ENCODE measurements at places on chromosomes 1 and 21. TPM values are rescaled to one million over a fixed set of nuclear protein-coding genes. Genes with fewer than 3 reads are reported as not detected.

Gene CR1L
- total RNA-seq, result 2.6 TPM

Gene GABPA
- 26.1 TPM for total RNA-seq

Gene KRTAP21-2
- total RNA-seq, result not detected

Gene S100A1
- total RNA-seq, result 0.52 TPM

Gene IL24
- total RNA-seq, result not detected

Gene ETNK2
- total RNA-seq, result 6.8 TPM

Gene LCE1A
- not detected for total RNA-seq

Gene OR2L2
- total RNA-seq, result not detected

Gene FAM78B
- 1.0 TPM for total RNA-seq

Gene FAM72C
- not detected for total RNA-seq

Gene ARHGAP29
- total RNA-seq, result 39.1 TPM

Gene MAP1LC3C
- 5.7 TPM for total RNA-seq

Gene PLXNA2
- total RNA-seq, result 14.1 TPM

Gene PLD5
- 0.52 TPM for total RNA-seq

Gene RXFP4
- total RNA-seq, result not detected

Gene ARHGAP30
- total RNA-seq, result 4.2 TPM

Gene NPL
- total RNA-seq, result 47.5 TPM

Gene IGSF5
- 0.52 TPM for total RNA-seq

Gene KRTAP10-4
- total RNA-seq, result not detected

Gene RNF223
- not detected for total RNA-seq

Gene PLA2G5
- 0.52 TPM for total RNA-seq

Gene GJA8
- total RNA-seq, result not detected

Gene AGBL4
- total RNA-seq, result under 0.01 TPM

Gene CLCA4
- not detected for total RNA-seq

Gene CACNA1S
- total RNA-seq, result 43.3 TPM

Gene DYNLT4
- total RNA-seq, result not detected

Gene KRTAP19-1
- total RNA-seq, result not detected

Gene CFHR2
- not detected for total RNA-seq

Gene GPR3
- total RNA-seq, result under 0.01 TPM

Gene C1orf94
- not detected for total RNA-seq

Gene OR2T27
- total RNA-seq, result not detected

Gene SH3BGR
- total RNA-seq, result 58.5 TPM

Gene NTRK1
- 0.52 TPM for total RNA-seq
